NCI-H446 (cell line): ENCODE measurements at places on chromosomes 4 and X.

DNA sequence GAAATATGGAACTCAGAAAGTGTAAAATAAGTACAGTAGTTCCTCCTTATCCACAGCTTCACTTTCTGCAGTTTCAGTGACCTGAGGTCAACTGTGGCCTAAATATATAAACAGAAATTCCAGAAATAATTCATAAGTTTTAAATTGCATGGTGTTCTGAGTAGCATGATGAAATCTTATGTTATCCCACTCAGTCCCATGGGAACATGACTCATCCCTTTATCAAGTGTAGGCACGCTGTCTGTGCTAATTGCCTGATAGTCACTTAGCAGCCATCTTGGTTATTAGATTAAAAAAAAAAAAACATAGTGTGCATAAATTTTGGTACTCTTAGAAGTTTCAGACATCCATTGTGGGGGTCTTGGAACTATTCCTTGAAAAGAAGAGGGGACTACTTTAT lies 983.4 kb upstream of the ADGRL3 start:
- DNase-seq = no peak

- no peak for DNase-seq
Observed at GRCh38 chr4:48027653-48028052, 11.1 kb downstream of the NIPAL1 start.

- DNase-seq = peak; percentile 47
Observed at GRCh38 chr4:139633661-139634060, 32.0 kb upstream of the MGST2 start.

DNA sequence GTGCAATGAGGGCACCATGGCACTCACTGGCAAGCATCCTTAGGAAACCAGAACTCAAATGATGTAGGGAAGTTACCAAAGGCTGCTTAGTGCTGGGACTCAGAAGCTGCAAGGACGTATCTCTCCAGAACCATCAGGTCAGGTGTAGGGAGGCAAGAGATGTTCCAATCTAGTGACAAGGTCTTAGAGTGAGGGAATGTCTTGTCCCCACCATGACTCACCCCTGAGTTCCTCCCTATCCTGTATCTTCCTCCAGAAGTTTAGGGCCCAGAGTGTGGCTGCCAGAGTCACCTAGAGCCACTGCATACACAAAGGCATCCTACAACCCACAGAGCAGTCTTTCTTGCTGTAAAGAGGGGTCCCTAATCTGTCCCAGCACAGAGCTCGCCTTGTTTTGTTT lies 14.1 kb upstream of the IRAK1 start:
- DNase-seq = no peak

- DNase-seq = no peak
Observed at GRCh38 chrX:3428792-3429191, 82.3 kb upstream of the MXRA5 start.

GRCh38 chr4:110543577-110543976 lies 67.6 kb downstream of the ENPEP start:
- no peak for DNase-seq

DNA sequence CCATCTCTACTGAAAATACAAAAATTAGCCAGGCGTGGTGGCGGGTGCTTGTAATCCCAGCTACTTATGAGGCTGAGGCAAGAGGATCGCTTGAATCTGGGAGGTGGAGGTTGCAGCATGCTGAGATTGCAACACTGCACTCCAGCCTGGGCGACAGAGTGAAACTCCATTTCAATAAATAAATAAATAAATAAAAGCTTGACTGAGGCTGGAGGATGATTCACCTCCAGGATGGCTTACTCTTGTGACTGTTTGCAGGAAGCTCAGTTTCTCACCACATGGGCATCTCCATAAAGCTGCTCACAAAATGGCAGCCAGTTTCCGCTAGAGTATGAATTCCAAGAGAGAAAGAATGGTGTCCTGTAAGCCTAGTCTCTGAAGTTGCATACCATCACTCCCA lies 191.7 kb upstream of the EDNRA start:
- no peak for DNase-seq

DNA sequence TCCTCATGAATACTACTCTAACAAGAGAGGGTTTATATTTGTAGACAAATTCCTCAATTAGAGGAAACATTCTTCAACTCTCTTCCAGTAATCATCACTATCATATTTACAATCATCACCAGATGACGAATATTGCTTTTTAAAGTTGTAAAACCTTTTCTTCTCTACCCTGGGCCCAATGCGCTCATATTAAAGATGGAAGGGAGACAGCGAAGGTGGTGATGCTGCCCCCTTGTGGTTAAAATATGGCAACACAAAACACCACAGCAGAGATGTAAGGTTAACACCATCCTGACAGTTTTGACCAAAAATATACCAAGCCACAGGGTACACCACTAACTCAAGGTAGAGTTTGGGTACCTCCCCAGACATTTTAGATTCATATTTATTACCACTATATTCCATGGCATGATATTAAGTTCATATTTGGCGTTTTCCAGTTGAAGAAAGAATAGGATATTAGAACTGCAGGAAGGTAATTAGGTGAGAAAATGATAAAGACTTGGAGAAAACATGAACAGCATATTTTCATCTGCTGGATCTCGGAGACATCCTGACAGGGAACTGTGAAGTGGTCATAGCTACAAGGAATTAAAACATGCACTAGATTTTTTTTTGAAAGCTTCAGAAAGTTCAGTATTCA lies 72.8 kb downstream of the SLC9A7 start:
- DNase-seq = peak; percentile 1
